Right atrium auricular region (tissue), 2 donors: ENCODE measurements at places on chromosomes 2 and 18. TPM values are rescaled to one million over a fixed set of nuclear protein-coding genes. Genes with fewer than 3 reads are reported as not detected.

DNA sequence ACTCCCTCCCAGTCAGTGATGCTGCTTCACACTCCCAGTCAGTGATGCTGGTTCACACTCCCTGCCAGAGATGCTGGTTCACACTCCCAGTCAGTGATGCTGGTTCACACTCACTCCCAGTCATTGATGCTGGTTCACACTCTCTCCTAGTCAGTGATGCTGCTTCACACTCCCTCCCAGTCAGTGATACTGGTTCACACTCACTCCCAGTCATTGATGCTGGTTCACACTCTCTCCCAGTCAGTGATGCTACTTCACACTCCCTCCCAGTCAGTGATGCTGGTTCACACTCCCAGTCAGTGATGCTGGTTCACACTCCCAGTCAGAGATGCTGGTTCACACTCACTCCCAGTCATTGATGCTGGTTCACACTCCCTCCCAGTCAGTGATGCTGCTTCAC lies 34.3 kb upstream of the KCNG2 start:
- no peak overlapping the region for H3K4me3 ChIP-seq
- H3K27me3 ChIP-seq, result no peaks in the 10 kb centered on the region
- DNase-seq, result no peak
- no peak overlapping the region for H3K27ac ChIP-seq
- H3K36me3 ChIP-seq, result no peaks in the 10 kb centered on the region
- H3K4me1 ChIP-seq, result no peaks in the 10 kb centered on the region

GRCh38 chr2:9032121-9032520 lies 28.6 kb upstream of the MBOAT2 start:
- H3K4me1 ChIP-seq, result no peaks in the 10 kb centered on the region
- H3K4me3 ChIP-seq, result no peak overlapping the region
- no peak for DNase-seq
- H3K36me3 ChIP-seq, result no peaks in the 10 kb centered on the region
- H3K27ac ChIP-seq, result no peak overlapping the region

Gene SLC11A1
- 8.7 TPM for total RNA-seq

Gene UBE2F
- 78.4 TPM for total RNA-seq
